Lower lobe of right lung (tissue), 2 donors: ENCODE measurements at places on chromosomes 4 and X.

GRCh38 chr4:93199492-93199891 is 629.1 kb upstream of the ATOH1 start:
- no peaks in the 10 kb centered on the region for H3K36me3 ChIP-seq
- H3K27ac ChIP-seq: no peak overlapping the region
- no peak for DNase-seq
- H3K27me3 ChIP-seq: no peaks in the 10 kb centered on the region

GRCh38 chrX:1535241-1536041 is 1.5 kb downstream of the P2RY8 start:
- peak overlapping the region; percentile 73 for H3K27ac ChIP-seq
- H3K4me1 ChIP-seq: no peaks in the 10 kb centered on the region
- no peak for DNase-seq
- H3K27me3 ChIP-seq: peaks cover 4% of the 10 kb centered on the region
- H3K4me3 ChIP-seq: peak overlapping the region; percentile 54

- no peak overlapping the region for H3K4me3 ChIP-seq
- no peaks in the 10 kb centered on the region for H3K4me1 ChIP-seq
- no peak overlapping the region for H3K27ac ChIP-seq
- no peaks in the 10 kb centered on the region for H3K36me3 ChIP-seq
- DNase-seq: no peak
Observed at GRCh38 chrX:19629541-19629940, 114.2 kb upstream of the MAP3K15 start.

DNA sequence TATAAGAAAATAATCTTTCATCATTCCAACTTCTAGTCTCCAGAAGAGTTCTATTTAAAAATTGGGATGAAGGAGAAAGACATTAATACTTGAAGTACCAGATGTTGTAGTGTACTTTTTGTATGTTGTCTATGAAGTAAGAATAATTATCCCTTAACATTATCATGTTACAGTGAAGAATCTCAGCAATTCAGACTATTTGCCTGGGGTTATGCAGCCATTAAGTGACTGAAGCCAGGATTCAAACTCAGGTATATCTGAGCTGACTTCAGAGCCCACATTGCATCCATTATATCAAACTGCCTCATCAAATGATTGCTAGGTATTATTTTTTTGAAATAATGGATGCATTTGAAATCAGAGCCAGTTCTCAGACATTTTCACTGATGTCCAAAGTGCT is 76.1 kb upstream of the FHDC1 start:
- no peak for DNase-seq
- no peak overlapping the region for H3K4me3 ChIP-seq
- H3K36me3 ChIP-seq: no peaks in the 10 kb centered on the region
- no peak overlapping the region for H3K27ac ChIP-seq

GRCh38 chr4:65265526-65265925 is 404.8 kb downstream of the EPHA5 start:
- no peaks in the 10 kb centered on the region for H3K4me1 ChIP-seq
- DNase-seq: no peak
- no peak overlapping the region for H3K4me3 ChIP-seq
- no peak overlapping the region for H3K27ac ChIP-seq
- no peaks in the 10 kb centered on the region for H3K36me3 ChIP-seq
